ENCODE measurements at places on chromosomes 7 and 10.

- DNase-seq: no peak
Observed at GRCh38 chr10:103789771-103790201, 65.6 kb downstream of the SH3PXD2A start.

DNA sequence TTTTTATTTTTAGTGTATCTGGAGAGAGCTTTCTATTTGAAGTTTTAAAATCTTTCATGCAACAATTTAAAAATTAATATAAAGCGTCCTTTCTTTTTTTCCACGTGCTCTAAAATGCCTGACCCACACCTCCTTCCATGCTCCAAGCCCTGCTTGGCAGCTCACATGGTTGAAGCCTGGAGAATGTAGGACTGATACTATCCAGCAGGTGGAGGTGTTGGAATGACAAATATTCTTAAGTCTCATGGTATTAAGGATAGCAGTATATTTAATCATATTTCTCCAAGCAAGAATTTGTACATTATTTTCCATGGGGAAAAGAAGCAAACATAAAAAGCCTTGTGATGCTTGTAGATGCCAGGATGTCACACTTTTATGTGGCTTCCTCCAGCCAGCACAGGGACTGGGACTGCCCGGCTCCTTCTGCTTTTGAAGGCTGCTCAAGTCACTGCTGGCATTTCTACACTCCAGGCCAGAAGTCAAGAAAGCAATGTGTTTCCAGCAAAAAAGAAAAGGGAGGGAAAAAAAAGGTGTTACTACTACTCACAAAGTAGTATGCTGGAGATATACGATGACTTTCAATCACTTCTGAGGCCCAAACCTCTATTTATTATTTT is 49.7 kb downstream of the BZW2 start:
- DNase-seq: peak; percentile 30

DNA sequence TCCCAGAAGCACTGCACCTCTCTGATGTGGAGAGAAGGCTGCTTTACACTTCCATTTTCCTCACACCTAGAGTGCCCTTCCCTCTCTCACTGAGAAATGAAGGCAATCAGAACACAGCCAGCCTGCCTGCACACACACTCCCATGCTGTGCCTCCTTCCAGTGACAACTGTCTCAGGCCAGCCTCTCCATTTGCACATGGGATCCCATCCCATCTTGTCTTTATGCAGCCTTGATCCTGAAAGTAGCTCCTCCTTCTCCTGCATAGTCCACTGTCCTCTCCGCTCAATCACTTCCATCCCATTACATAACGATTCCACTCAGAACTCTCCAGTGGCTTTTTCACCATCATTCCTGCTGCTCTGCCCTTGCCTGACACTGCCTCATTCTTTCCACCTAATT is 203.7 kb upstream of the STK17A start:
- no peak for DNase-seq

DNA sequence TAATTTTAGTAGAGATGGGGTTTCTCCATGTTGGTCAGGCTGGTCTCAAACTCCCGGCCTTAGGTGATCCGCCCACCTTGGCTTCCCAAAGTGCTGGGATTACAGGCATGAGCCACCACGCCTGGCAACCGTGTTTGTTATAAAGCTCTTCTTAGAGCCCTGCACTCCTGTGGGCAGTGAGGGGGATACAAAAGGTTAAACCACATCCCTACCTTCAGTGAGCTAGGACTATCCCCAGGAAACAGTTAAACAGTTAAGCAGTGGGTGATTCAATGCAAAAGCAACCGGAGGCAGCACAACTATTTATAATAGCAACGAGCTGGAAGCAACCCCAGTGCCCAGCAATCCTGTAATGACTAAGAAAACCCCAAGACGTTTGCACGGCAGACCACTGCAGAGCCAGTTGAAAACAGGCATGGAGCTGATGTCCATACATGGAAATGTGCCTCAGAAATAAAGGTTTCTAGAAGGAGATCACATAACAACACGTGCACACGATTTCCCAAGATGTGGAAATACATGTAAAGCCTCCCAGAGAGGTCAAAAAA is 107.2 kb upstream of the LYZL2 start:
- DNase-seq: no peak

GRCh38 chr7:72098807-72099580 is 313.1 kb downstream of the CALN1 start:
- DNase-seq: no peak

GRCh38 chr7:55523366-55523765 is 48.9 kb downstream of the VOPP1 start:
- DNase-seq: no peak

DNA sequence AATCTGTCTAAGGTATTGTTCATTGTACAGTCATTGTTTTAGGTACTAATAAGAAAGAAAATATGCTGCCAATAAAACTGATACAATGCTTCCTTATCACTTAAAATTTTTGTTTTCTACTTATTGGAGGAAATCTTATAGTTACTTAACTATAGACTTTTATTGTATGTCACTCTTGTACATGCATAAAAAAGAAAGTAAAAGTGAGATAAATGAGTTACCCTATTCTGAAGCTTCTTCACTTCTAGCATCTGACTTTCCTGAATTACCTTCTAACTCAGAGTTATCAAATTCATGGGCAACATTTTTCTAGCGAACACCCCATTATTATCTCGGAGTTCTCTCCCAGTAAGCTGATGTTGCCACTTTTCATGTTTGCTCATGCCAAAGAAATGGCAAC is 504.9 kb downstream of the SH2D4B start:
- no peak for DNase-seq

- DNase-seq: no peak
Observed at GRCh38 chr10:120437541-120437940, 19.5 kb upstream of the PLPP4 start.

- DNase-seq: no peak
Observed at GRCh38 chr10:7184660-7185366, 226.0 kb downstream of the SFMBT2 start.

GRCh38 chr7:76403780-76404494 is 5.6 kb downstream of the SSC4D start:
- DNase-seq: no peak

GRCh38 chr10:112248584-112249295 is 34.5 kb upstream of the TECTB start:
- DNase-seq: no peak

- no peak for DNase-seq
Observed at GRCh38 chr7:8155836-8156235, 106.1 kb downstream of the ICA1 start.

- no peak for DNase-seq
Observed at GRCh38 chr7:123787220-123788007, 38.6 kb upstream of the WASL start.

DNA sequence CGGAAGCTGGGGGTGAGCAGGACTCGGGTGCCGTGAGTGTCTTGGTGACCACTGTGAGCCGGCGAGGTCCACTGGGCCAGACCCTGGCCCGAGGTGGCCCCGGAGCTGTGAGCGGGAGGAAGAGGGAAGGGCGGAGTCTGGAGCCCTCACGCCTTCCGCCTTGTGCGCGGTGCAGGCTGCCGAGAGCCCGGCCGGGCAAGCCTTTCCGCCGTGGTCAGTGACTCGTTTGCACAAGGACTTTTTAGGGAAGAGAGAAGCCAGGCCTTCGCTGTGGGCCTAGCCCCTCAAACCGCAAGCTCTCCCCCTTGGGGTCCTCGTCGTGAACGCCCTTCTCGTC is 40.9 kb upstream of the ZNF32 start:
- no peak for DNase-seq

Data from MM.1S (cell line).